ENCODE measurements at places on chromosomes 6 and 20.
A peak's percentile ranks its signal among the peaks of the same experiment; 100 is the strongest.

GRCh38 chr6:34955442-34955841 lies 66.4 kb downstream of the ANKS1A start:
- no peak for DNase-seq

DNA sequence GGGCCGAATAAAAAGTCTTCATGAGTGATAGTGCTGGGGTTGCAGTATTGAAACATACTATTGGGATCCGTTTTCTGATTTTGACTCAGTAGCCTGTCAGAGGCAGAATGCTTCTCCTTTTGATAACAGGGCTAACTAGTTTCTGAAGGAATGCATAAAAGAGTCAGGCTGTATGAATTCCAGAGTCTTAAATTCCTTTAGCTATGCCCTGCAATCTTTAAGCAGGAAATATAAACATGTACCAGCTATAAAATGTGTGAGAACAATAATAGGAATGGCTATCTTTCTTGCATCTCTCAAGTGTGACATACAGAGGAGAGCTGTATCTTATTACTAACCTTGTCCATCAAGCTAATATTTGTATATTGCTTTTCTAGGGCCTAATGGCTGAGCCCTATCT lies 917.1 kb downstream of the KIF16B start:
- no peak for DNase-seq

DNA sequence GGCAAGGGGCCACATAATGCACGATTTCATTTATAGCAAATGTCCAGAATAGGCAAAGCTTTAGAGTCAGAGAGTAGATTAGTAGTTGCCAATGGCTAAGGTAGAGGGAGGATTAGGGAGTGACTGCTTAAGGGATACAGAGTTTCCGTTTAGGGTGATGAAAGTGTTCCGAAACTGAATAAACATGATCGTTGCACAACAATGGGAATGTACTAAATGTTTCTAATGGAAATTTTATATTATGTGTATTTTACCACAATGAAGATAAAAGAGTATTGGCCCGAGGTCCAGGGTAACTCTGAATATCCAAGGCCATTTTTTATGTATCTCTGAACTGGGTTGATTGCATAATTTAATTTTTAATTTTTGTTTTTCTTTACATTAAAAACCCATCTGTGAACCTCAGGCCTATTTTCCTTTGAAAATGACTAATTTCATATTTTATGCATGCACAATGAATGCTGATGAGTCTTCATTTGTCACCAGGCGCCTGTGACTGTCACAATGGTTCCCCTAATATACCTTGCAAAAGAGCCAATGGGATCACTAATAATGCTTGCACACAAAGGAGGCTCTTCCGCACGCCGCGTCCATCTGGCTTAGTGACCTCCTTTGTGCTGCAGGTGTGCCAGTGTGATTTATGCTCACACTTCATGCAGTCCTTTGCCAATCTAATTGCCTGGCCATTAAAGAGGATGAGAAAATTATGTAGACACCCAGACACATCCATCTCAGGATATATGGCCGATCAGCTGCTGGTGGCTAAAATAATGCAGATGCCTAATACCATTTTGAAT lies 612.5 kb downstream of the CDH26 start:
- DNase-seq = no peak

DNA sequence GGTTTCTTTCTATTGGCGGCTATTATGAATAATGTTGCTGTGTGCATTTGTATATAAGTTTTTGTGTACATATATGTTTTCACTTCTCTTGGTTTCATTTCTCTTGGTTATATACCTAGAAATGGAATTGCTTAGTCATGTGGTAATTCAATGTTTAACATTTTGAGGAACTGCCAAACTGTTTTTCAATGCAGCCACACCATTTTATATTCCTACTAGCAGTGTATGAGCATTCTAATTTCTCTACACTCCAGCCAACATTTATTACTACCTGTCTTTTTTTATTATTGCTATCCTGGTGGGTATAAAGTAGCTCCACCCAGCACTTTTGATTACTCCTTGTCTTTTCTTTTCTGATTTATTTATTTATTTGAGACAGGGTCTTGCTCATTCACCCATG lies 54.8 kb downstream of the PHACTR2 start:
- DNase-seq = no peak

GRCh38 chr6:116218172-116218633 lies 35.7 kb downstream of the TSPYL4 start:
- DNase-seq = no peak

- peak; percentile 21 for DNase-seq
Measured at GRCh38 chr6:110590821-110591351, 114.5 kb upstream of the SLC22A16 start.

DNA sequence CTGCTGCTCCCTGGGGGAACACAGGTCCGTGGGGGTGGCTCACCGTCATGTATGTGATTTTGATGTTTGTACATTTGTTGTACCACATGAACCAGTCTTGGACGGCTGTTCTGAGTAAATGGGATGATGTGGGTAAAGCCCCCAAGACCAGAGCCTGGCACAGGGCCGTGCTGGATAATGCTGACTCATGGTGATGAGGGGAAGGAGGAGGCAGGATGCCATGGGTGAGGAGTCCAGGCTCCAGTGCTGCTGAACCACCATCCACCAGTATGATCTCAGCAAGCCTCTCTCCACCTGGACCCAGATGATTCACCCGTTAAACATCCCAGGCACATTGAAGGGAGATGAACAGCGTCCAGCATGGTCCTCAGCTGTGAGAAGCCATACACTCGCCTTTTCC lies 9.6 kb upstream of the APCDD1L start:
- no peak for DNase-seq

- no peak for DNase-seq
Measured at GRCh38 chr6:101393251-101393828, at the start of gene GRIK2. Gene GRIK2 (plus strand): TSS chr6:101393708.

DNA sequence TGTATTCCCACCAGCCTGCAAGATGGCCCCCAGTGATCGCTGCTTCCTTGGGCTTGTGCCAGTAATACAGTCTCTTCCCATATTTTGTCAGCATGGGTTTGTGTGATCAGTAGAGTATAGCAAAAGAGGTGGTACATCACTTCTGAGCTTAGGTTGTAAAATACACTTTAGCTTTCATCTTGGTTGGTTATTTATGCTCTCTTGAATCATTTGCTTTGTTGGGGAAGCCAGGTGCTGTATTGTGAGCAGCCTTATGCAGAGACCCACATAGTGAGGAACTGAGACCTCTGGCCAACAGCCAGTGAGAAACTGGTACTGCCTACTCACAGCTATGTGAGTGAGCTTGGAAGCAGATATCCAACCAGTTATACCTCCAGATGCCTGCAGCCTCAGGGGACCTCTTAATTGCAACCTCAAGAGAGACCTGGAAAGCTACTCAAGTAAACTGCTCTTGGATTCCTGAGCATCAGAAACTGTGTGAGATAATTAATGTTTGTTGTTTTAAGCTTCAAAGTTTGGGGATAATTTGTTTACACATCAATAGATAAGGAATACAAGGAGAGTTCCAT lies 229.3 kb downstream of the FARS2 start:
- DNase-seq = no peak

GRCh38 chr6:79065232-79065631 lies 12.8 kb downstream of the PHIP start:
- no peak for DNase-seq

- no peak for DNase-seq
Measured at GRCh38 chr6:116528133-116528532, 16.7 kb downstream of the CALHM5 start.

- no peak for DNase-seq
Measured at GRCh38 chr6:85576476-85576875, 17.2 kb downstream of the SNX14 start.

GRCh38 chr20:3314391-3314790 lies 75.4 kb upstream of the SLC4A11 start:
- no peak for DNase-seq

GRCh38 chr6:145025488-145025887 lies 709.8 kb downstream of the EPM2A start:
- DNase-seq = no peak

DNA sequence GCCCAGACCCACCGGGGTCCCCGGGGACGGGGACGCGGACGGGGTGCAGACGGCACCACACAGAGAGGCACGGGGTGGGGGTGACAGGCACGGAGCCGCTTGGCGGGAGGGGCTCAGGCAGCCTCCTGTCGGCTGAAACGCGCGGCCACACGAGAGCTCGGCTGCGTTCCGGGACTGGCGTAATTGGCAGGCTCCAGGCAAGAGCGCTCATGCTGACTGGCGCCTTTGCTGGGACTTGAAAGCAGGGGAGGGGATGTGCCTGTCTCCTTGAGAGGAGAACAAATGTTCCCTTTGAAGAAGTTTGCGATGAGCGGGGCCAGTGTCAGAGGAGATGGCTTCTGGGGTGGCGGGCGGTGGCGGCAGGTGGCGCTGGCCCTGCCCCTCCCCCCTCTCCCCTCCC lies 25.8 kb downstream of the BHLHE23 start:
- DNase-seq = peak; percentile 36

DNA sequence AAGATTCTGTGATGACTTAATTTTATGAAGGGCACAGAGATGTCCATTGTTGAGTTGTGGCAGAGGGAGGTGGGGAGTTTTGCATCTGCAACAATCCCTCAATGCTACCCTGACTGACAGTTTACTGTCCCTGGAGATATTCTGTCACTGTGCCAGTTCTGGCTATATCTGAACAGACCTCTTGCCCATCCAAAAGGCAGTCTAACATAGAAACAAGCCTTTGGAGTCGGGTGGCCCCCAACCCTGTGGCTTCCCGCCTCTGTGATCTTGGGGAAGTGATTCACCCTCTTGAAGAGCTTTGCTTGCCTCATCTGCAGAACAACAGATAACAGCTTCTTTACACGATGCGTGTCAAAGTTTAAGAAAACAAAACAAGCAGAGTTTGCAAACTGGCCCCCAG lies 3.8 kb upstream of the E2F1 start:
- DNase-seq = peak; percentile 44

DNA sequence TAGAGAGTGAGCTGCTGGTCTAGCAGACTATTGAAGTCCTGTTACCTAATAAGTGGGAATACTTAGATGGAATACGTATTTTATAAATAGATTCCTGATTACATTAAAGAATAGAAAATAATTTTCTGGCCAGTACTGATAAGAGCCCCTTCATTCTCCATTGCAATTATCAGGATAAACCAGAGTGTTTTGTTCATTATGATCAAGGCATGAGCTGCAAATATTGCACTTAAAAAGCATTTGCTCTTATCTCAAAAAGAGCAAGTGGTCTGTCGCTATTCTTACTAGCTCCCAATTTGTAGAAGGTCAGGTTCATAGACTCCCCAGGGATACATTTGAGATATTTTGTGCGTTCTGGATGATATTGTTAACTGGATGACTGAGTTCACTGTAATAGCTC lies 73.1 kb upstream of the PLCB4 start:
- DNase-seq = no peak

GRCh38 chr20:16877053-16877554 lies 128.9 kb downstream of the OTOR start:
- no peak for DNase-seq

- no peak for DNase-seq
Measured at GRCh38 chr6:147423111-147423510, 85.4 kb upstream of the SAMD5 start.

GRCh38 chr20:44402391-44403193 lies 47.1 kb downstream of the HNF4A start:
- no peak for DNase-seq

GRCh38 chr20:20971810-20972209 lies 134.3 kb downstream of the LINC00237 start:
- no peak for DNase-seq

DNA sequence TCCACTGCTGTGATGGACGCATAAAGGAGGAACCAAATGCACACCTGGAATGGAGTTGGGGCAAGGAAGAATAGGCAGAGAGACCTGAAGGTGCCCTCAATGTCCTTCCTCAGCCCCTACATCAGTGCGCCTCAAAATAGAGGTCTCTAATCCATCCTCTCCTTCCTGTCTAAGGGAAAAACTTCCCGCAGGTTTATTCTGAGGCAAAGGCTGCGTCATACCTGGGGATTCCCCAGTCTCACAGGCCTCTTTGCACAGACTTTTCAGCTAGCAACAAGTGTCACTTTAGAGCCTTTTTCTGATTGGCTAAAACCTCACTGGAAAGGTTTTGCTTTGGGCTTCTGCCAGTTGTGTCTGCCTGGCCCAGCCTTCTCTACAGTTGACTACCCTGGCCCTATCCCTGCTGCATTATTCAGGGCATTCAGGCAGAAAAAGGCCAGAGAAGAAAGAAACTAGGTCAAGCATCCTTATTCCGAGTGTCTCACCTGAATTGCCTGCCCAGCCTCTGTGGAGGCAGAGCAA lies 1.8 kb upstream of the HLA-DQB1 start:
- DNase-seq = peak; percentile 48

GRCh38 chr6:159487636-159488035 lies 205.4 kb downstream of the SOD2 start:
- DNase-seq = no peak

DNA sequence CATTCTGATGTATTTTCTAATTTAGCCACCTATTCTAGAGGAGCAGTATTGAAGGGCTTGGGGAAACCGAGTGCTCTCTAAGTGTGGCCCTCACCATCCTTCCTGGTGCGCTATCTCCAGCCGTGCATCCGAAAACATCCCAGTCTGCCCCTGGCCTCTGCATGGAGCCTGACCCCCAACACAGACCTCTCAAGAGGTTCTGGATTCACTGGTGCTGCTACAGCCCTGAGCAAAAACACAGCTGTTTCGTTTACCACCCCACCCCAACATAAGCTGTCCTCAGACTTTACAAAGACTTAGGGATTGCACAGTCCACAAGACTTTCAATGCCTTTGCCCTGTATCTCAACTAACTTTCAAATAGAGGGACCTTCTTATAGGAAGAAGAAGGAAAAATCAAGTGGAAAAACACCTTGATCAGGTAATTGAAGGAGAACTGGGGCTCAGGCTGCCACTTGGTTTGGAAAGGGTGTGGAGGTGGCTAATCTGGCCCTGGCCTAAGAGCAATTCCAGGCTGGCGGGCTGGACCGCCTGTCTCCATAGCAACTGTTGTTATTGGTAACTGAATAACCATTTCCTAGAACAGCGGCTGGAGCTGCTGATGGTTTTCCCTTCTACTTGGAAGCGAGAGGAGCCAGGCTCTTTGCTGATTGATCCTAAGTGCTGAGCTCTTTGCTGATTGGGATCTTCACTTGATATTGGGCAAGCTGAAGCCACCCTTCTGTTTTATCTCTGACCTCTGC lies 90.2 kb upstream of the TOX2 start:
- DNase-seq = no peak

DNA sequence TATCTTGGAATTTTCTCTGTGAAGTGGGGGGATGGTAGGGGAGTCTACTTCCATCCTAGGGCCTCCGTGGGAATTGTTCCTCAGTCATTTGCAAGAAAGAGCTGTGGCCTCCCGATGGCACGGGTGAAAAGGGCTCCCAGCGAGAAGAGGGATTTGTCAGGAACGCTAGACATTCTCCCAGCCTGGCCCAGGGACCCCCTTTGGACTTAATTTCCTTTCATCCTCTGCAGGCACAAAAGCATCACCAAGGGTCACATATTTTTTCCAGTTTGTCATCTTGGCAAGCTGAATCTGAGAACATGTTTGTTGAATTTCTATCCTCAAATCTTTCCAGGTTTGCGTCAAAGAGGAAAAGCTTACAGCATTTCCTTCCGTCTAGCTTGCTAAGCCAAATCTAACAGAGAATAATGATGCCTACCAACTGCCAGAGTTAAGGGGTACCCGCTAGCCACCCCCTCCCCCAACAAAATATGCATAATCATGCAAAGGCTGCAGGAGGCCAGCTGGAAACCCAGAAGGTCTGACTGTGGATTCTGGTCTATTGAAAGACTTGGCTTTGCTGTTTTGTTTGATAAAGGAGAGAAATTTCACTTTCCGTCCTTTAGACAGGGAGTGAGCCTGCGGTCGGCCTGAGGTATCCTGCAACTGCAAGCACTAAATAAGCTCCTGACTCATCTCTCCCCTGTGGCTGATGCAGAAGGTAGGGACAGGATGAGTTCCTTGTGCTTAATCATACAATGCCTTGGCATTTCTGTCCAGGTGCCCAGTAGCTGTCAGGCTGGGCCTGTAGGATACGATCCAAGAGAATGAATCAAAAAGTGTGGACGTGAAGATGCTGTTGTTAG lies 23.1 kb downstream of the PSMG4 start:
- DNase-seq = no peak

Data from activated naive CD4-positive, alpha-beta T cell treated with Interleukin-2 at 50 U/mL for 16 hours (primary cell).